ENCODE measurements at places on chromosomes 7 and 10.

GRCh38 chr7:154836021-154836448 is 166.9 kb downstream of the PAXIP1 start:
- no peak for DNase-seq

DNA sequence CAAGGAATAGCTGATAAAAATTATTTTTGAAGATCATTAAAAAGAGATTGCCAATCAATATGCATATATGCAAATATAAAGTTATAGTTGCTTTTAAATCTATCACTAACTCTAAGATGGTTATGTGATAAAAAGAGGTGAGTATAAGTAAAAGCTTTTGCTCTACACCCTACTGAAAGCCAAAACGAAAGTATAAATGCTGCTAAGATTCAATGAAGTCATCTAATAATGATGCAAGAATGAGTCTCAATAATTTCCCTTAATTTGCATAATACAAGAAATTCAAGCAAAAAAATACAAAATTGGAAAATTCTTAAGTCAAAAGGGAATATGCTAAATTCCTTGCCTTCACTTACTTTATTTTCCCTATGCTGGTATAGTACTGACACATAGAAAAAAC is 75.2 kb downstream of the WAPL start:
- no peak for DNase-seq

DNA sequence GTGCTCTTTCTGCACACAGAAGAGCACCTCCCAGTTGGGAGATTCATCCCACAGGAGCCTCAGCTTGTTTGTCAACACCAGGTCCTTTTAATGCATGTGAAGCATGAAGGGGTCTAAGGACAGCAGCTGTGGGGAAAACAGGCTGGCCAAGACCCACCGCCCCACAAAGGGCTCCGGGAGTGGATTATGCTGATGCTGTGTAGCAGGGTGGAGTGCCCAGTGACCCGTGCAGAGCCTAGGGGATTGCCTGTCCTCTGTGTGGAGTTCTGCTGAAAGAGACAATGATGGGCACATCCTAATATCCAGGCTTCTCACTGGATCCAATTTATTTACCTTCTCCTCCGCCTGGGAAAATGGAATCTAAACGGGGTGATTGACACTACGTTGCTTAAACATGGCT is 74.0 kb downstream of the PIP4K2A start:
- DNase-seq, result no peak

DNA sequence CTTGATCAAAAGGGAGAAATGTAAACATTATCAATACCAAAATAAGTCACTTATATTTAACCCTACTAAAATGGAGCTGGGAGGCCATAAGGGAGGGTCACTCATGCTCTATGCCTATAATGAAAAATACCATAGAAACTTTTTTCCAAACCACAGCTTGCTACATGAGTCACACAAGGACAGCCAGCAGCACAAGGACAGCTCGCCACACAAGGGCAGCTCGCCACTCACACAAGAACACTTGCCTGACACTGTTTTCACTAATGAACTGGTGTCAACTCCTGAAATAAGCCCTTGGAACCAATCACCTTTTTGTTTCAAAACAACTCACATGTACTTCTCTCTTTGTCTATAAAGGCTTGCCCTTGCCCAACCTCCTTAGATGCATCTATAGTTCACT is 43.3 kb downstream of the FRMPD2 start:
- DNase-seq, result no peak

DNA sequence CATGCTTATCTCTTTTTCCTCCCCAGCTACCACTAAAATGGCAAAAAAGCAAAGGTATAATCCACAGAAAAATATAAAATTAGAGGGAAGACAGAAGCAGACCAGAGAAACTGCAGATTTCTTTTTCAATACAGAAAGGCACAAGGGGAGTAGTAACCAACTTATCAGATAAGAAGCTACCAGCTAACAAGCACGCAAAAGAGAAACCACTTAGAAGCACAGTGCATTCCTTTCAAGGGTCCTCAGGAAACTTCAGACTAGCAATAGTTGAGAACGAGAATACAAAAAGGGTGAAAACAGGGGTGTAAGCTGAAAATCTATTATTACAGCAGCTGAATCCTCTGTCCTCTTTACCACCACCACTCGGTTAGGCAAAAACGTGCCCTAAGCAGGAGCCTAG is 9.9 kb upstream of the OR2A5 start:
- no peak for DNase-seq

DNA sequence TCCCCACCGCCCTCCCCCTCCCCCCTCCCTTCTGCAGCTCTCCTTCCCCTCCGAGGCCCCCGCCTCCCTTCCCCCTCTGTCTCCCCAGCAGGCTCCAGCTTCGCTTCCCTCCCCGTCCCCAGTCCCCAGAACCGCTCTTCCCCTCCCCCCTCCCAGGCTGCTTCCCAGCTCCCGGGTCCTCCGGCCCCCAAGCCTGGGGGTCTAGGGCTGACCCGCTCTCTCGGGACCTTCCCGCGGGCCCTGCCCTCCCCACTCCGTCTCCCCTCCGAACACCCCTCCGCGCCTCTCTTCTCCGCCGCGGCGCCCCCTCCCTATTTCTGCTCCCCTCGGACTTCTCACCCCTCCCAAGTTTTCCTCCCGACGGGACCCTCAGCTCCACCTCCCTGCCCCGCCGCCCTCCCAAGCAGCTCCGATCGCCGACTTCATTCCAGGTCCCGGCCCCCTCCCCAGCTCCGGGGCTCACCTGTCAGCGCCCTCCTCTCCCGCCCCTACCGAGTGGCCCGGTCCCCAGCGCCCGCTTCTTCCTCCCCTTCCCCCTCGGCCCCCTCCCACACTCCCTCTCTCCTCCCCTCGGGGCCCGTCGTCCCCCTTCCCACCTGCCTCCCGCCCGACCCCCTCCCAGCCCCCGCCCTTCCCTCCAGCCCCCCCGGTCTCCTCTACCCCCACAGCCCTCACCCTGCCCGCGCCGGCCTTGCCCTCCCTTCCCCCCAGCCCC is 990 bp downstream of the ZNF467 start:
- DNase-seq, result no peak

- no peak for DNase-seq
These were observed 6.9 kb upstream of the PDGFA start for GRCh38 chr7:526460-527034.

GRCh38 chr7:132941428-132941827 is 140.5 kb downstream of the CHCHD3 start:
- no peak for DNase-seq

- DNase-seq, result no peak
These were observed 93.5 kb upstream of the DDC start for GRCh38 chr7:50658696-50659095.

Measured in stimulated activated CD8-positive, alpha-beta memory T cell treated with anti-CD3 and anti-CD28 coated beads, Interleukin-2, amount 100 ng/mL, for 48 hours (primary cell).